ENCODE measurements at places on chromosomes 6 and 20. TPM values are rescaled to one million over a fixed set of nuclear protein-coding genes. Genes with fewer than 3 reads are reported as not detected.

PTGIS gene
- total RNA-seq, result 2.8 TPM

- DNase-seq, result no peak
- no peak overlapping the region for H3K27ac ChIP-seq
- peaks cover 35% of the 10 kb centered on the region for H3K36me3 ChIP-seq
- no peak overlapping the region for H3K4me3 ChIP-seq
- H3K4me1 ChIP-seq, result peaks cover 41% of the 10 kb centered on the region
These were observed 28.5 kb upstream of the SERPINB1 start for GRCh38 chr6:2870046-2870636.

GRCh38 chr20:2656471-2657117, 4.2 kb downstream of the NOP56 start:
- H3K36me3 ChIP-seq, result peaks cover 81% of the 10 kb centered on the region
- DNase-seq, result no peak
- H3K4me3 ChIP-seq, result no peak overlapping the region
- peaks cover 61% of the 10 kb centered on the region for H3K4me1 ChIP-seq

- no peak for DNase-seq
- H3K27ac ChIP-seq, result no peak overlapping the region
- no peaks in the 10 kb centered on the region for H3K4me1 ChIP-seq
- H3K36me3 ChIP-seq, result no peaks in the 10 kb centered on the region
- H3K27me3 ChIP-seq, result peaks cover 4% of the 10 kb centered on the region
- no peak overlapping the region for H3K4me3 ChIP-seq
These were observed 16.0 kb upstream of the IP6K3 start for GRCh38 chr6:33762713-33763112.

DNA sequence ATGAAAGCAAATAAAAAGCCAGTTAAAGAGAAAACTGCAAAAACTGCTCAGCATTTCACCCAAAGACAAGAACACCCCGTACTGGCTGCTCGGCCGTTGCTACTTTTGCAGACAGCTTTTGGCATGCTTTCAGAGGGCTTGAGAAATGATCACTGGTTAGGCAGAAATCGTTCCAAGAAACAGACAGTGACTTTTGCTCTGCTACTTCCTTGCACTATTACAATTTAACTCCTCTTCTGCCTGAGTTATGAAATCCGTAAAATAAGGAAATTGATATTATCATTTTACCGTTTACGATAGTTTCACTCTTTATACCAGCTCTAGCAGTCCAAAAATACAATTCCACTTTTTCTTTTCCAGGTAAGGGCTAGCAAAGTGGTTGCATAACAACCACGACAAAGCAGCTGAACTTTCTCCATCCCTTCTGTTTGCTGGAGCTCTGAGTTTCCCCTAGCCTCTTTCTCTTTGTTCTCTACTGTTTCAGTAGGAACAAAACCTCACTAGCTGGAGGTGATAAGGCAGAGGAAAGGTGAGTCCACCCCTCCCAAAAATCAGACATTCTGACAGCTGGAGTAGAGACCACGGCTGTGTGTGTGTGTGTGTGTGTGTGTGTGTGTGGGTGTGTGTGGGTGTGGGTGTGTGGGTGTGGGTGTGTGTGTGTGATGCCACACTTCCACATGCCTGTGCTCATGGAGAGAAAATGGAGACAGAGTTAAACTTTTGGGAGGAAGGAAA, 191.8 kb upstream of the RREB1 start:
- no peak for DNase-seq
- H3K4me3 ChIP-seq, result no peak overlapping the region
- H3K27me3 ChIP-seq, result peaks cover 28% of the 10 kb centered on the region
- H3K27ac ChIP-seq, result no peak overlapping the region
- no peaks in the 10 kb centered on the region for H3K36me3 ChIP-seq

Data from activated CD4-positive, alpha-beta memory T cell treated with anti-CD3 and anti-CD28 coated beads, Interleukin-2, amount 10 ng/mL, durations not matched to agents 7 days and 5 days (primary cell).